ENCODE measurements at places on chromosomes 16 and 17.

DNA sequence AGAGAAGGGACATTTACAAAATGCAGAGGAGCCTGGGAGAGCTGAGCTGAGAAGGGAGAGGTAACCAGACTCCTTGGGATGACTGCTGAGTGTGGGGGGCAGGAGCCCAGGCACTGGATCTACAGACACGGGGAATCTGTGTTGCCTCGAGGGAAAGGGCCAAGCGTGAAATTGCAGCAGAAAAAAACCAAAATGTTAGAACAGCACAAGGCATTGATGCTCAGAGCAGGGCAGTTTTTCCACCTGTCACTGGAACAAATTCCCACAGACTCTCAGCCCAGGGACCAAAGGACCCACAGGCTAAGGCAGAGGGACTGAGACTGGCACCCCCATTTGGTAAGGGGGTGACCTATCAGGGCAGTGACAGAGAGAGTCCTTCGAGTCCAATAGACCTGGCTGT, 2.0 kb downstream of the PITPNM3 start:
- DNase-seq = no peak

DNA sequence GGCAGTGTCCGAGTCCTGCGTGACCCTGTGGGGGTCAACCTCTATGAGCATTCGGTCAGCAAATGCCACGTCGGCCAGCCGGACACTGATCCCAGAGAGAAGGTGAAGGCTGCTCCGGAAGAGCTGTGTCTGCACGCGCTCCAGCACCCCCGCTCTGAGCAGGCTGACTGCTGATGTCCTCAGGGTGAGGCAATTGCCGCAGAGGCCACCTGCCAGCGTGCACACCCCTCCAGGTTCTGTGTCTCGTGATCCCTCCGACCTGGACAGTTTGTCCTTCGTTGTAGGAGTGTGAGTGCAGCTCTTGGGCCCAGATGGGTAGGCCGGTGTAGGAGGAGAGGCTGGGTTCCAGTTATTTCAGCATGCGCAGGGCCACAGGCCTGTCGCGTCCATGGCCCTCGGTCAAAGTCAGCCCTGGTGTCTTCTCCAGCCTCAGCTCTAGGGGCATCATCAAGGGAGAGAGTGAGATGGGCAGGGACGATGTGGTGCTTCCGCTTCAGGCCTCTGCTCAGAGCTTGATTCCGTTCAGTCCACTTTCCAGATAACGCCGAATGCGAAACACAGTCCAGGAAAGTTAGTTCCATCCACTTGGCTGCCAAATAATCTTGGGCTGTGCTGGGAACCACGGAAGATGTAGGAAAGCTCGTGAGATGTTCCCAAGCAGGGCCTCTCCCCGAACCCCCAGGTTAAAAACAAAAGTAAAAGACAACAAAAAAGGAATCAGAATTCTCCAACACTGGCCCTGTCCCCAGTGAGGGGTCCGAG, 15.1 kb upstream of the NCBP3 start:
- DNase-seq = no peak

GRCh38 chr16:83744441-83744981, 63.3 kb upstream of the HSBP1 start:
- DNase-seq = no peak

GRCh38 chr17:81999976-82000802, 22.5 kb downstream of the CENPX start:
- no peak for DNase-seq

DNA sequence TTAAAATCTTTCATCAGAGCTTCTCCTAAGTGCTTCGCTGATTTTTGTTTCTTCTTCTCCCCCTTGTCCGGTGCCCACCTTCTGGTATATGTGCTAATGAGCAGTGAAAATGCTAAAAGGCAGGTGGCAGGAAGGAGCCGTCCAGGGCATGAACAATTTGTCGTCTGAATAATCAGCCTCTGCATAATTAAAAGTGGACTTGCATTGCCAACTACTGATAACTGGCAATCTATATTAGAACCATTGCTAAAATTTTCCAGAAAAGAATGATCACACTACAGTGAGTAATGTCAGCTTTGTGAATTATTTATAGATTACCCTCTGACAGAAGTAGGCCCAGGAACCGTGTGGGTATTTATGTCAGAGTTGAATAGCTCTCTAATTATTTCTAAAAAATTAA, 28.1 kb downstream of the SERPINF1 start:
- no peak for DNase-seq

- DNase-seq = no peak
Observed at GRCh38 chr16:17365211-17365541, 105.6 kb downstream of the XYLT1 start.

DNA sequence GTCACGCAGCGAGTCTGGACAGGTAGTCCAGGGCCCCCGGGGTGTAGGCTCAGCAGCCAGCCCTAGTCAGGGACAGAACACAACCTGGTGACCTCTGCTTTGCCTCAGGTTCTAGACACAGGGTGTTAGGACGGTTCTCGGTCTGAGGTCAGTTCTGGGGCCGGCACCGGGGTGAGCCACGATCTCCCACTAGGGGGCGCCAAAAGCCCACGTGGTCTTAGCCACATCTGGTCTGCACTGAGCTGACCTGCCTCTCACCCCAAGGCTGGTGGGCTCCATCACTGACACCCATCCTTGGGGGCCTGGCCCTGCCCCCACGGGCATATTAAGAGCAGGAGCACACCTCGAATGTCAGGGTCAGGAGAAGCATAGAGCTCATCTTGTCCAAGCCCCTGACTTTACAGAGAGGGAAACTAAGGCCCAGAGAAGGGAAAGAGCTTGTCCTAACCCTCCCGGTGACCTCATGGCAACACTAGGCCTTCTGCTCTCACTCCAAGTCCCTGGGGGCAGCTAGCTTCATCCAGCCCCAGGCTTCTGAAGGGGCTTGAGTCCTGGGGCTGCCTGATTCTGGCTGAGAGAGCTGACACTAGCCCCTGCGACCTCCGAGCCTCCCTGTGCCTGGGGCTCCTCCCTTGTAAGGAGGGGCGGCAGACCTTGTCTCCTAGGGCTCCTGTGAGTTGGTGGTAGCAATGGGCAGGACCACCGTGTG, 9.0 kb downstream of the SLC5A10 start:
- no peak for DNase-seq

DNA sequence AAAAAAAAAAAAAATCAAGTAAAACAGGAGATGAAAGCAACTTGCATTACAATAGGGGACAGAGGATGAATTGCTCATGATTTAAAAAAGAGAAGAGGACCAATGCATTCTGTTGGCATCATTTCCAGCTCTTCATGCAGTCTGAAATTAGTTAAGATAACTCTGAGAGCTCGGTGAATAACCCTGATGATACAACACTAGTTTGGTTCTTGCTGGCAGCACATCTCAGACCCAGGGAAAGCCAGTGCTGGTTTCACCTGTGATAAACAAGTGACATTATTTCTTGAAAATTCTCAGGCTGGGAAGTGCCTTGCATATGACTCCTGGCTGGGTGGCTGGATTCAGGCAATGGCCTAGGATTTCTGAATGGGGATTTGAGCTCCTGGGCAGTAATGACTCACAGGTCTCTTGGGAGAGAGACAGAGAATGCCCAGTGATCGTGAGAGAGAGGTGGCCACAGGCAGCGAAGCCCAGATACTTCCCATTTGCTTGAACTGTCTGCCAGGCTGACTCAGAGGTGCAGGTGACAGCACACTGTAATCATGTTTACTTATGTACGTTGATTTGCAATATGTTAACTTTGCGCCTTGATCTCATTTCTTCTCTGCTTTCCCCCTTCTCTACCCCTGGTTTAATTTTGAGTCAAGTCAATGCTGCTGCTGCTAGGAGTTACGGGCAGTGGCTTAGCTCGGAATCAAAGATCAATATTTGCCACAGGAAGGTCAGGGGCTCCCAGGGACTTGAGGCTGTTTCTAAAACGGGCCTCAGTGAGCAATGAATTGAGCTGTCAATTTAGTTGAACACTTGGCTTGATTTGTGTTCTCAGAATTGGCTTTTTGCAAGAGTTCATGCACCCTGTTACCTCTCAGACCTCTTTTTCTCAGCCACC, 27.1 kb downstream of the ARSG start:
- DNase-seq = no peak

GRCh38 chr16:88992351-88993165, 15.6 kb upstream of the CBFA2T3 start:
- DNase-seq = no peak

DNA sequence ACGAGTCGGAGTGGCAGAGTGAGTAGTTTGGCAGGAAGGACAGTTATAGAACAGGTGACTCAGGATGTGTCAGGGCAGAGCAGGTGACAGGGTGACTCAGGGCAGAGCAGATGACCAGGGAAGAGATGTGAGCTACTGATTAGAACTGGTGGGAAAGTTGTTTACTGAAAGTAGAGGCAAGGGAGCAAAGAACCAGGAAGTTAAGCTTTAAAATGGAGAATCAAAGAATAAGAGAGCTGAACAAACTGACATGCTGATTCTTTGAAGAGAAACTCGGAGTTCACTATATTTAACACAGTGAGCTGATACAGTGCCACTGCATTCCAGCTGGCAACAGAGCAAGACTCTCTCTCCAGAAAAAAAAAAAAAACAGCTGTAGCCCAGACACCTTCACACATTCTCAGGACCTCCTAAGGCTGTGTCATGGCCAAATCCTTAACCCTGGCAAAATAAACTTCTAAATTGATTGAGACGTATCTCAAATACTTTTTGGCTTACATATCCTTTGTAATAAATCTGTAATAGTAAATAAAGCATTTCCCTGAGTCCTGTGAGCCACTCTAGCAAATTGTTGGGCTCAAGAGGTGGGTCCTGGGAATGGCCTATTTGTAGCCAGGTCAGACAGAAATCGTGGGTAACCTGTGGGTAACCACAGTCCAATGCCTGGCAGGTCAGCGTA, 12.3 kb upstream of the UBE2I start:
- DNase-seq = no peak
